ENCODE measurements at places on chromosomes 7 and 10.

DNA sequence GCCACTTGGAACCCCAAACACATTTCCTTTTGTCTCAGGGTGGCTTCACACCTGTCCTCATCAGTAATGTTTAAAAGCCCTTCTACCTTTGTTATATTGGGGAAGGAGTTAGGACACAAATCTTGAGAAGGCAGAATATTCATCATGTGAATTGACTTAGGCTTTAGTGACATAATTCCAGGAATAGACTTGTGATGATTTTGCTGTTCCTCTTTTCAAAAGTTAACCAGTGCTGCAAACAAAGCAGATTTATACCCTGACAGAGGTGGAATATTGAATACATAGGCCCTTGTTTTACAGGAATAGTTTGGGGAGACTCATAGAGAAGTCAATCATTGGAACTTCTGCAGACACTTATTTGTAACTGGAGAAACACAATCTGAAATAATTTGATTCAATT is 27.0 kb downstream of the ZNF786 start:
- no peak for DNase-seq

DNA sequence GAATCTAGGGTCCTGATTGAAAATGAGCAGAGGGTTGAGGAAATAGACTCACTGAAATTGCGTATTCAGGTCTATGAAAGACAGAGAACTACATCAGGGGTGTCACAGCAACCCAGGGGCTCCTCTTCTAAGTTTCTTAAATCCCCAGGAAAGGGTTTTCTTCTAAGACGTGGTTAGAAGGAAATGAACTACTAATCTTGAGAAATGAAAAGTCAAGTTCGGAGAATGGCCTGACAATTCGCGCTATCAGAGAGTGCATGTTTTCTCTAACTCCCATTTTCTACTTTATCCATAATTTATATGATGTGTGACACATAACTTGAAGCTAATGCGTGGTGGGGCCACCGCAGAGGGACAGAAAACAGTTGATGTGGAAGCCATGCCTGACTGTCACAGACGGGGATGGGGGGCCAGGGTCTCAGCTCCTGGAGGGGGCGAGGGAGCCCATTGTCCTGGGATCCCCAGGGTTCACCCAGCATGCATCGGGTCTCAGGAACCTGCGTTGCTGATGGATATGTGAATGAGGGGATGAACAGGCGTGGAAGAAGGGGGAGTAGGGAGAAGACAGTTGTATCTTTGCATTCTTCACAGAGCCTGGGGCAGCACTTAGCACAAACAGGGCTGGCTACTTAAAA is 86.3 kb downstream of the PTPRE start:
- no peak for DNase-seq

- no peak for DNase-seq
These were observed 117.8 kb downstream of the MICU1 start for GRCh38 chr10:72508033-72508432.

GRCh38 chr7:1709900-1710299 is 39.8 kb downstream of the ELFN1 start:
- no peak for DNase-seq

- DNase-seq, result no peak
These were observed 120.6 kb downstream of the MTPAP start for GRCh38 chr10:30228417-30229036.

All from neuronal stem cell (in vitro differentiated cells).